ENCODE measurements at places on chromosomes 2 and 18.

- DNase-seq = no peak
Measured at GRCh38 chr2:26582890-26583289, 58.3 kb downstream of the CIB4 start.

DNA sequence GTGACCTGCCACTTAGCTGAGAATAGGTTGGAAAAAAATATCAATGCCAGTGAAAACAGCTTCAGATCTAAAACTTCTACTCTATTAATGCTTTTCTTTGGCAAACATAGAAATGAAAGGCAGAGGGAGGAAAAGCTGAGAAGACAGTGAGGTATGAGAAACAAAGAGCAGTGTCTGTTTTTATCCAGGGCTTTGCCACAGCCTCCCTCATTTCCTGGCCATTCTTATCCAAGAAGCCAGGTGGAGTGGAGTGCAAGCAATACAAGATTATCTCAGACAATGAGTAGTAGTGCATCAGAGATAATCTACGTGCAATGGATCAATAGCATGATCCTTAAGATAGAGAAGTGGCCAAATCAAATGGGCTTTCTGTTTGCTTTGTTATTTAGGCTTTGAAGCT, 808.7 kb upstream of the PIK3C3 start:
- no peak for DNase-seq

DNA sequence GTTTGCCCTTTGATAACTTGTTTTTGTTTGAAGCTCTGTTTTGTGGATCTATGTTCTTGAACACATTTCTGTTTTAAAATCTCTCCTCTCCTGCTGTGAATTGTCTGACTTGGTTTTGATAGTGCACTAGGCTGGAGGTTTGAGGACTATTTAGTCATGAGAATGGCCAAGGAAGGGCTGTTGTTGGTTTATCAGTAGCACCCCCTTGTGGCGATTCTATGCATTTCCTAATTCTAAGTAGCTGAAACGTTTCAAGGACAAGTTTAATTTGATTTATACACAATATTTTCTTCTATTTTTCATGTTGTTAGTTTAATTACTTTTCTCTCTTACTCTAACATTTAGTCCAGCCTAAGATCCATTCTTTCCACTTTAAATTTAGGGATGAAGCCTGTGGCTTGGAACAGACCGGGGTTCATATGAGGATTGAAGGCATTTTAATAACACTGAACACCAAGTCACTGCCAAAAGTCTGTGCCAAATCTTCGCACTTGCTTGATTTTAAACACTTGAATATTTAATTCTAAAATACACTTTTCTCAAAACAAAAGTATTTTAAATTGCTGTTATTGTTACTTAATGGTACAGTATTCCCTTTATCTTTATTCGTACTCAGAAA, 166.0 kb downstream of the SOCS6 start:
- DNase-seq = peak; percentile 33

GRCh38 chr18:1999387-1999786, 571.9 kb downstream of the METTL4 start:
- DNase-seq = no peak

- DNase-seq = no peak
Measured at GRCh38 chr2:40740419-40740818, 288.5 kb upstream of the SLC8A1 start.

DNA sequence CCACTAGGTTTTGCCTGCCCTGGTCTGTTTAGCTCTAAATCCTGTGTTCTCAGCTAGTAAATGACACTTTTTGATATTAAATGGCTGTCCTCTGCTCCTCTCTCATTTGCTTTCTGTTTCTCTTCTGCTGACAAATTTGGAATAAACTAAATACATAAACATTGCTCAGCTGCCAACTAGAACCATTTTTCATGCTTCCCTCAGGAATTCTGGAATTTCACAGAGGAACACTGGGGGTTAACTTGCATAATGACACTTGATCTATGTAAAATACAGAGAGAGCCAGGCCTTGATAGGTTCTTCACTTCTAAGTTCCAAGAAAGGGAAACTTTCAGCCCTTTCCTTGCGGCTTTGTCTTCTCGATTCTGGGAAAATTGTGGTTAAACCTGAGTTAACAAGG, 450.6 kb upstream of the ST6GAL2 start:
- DNase-seq = no peak

DNA sequence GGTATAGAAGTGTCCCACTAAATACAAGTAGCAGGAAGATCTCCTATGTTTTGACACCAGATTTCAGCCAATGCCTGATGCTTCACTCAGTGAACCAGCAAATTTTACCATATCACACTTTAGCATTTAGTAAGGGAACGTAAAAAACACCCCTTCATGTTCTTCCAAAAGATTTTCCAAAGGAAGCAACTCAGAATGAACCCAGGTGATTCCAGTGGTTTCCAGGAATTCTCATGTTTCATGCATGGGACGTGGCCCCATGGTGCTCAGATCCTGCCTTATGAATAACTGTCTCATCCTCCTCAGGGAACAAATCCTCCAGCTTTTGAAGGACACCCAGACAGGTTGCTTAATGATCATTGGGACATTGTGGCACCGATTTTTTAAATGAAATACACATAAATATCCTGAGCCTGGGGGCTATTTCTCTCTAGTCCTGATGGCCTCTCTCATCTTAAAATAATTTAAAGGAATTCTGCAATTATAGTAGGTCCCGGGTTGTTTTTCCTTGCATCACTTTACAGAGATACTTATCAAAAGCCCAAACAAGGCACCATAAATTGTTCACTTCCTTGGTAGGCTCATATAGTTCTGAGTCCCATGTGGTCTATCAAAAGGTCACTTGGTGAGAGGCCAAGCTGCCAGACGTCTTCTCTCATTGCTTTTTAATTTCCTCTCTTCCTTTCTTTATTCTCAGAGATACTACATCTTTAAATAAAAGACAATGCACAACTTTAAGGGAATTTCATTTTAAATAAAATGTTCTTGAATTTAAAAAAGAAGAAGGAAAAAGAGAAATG, 261.0 kb downstream of the ZNF516 start:
- DNase-seq = no peak

DNA sequence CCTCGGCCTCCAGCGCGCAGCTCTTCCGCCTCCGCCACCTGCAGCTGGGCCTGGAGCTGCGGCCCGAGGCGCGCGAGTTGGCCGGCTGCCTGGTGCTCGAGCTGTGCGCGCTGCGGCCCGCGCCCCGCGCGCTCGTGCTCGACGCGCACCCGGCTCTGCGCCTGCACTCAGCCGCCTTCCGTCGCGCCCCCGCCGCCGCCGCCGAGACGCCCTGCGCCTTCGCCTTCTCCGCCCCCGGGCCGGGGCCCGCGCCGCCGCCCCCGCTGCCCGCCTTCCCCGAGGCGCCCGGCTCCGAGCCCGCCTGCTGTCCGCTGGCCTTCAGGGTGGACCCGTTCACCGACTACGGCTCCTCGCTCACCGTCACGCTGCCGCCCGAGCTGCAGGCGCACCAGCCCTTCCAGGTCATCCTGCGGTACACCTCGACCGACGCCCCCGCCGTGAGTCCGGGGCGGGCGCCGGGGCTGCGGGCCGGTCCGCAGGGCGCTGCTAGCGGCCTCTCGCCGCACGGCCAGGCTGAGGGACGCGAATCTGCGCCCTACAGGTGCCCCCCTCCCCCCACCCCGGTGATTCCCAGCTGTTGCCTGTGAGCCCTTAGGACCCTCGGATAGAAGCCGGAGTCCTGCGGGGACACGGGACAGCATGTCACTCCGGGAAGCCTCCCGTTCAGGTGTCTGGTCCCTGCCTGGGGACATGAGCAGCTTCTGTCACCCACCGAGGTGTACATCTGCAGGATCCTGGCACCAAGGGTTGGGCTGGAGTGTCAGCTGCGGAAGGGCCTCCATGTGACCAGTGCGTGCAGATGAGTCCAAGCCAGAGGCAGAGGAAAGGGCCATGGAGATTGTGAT, 616 bp downstream of the RNPEPL1 start:
- peak; percentile 79 for DNase-seq

- no peak for DNase-seq
Measured at GRCh38 chr2:202847693-202848524, 23.7 kb downstream of the ICA1L start.

DNA sequence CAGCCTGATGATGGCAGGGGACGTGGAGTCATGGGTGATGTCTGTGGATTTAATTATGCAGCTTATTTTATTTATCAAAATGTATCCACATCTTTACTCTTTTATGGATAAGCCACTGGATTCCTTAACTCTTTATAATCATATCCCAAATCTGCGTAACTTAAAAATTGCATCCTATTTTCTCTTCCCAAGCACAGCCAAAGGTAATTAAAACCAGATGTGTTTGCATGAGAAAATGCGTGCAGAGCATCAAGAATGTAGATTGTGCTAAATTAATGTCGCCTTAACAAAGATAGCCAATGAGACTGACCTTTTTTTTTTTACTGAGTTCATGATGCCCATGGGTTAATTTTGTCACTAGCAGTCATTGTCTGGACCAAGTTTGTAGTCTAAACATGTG, 10.0 kb downstream of the SH3RF3 start:
- DNase-seq = no peak

- DNase-seq = no peak
Measured at GRCh38 chr2:200050921-200051610, 95.7 kb downstream of the MAIP1 start.

GRCh38 chr2:46266134-46266533, 31.1 kb upstream of the EPAS1 start:
- DNase-seq = no peak

- DNase-seq = no peak
Measured at GRCh38 chr18:68608851-68609490, 105.9 kb downstream of the TMX3 start.

DNA sequence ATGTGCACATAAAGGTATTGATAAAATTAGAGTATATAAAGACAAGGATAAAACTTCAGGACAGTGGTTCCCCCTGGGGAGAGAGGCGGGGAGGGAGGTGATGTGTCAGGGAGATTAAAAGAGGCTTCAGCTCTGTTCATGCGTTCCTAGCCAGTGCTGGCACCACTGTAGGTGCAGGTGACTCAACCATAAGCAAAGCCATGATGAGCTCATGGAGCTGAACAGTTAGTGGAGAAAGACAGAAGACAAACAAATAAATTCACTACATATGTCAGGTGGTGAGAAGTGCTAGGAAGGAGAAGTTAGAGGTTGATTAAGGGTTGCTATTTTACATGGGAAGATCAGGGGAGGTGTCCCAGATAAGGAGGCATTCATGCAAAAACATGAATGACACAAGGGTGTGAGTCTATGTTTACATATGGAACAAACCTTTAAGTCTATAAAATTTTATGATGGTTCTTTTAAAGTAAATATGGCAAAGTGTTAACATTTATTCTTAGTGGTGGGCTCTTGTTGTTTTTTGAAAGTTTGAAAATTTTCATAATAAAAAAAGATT, 136.0 kb downstream of the ANKRD44 start:
- DNase-seq = no peak

DNA sequence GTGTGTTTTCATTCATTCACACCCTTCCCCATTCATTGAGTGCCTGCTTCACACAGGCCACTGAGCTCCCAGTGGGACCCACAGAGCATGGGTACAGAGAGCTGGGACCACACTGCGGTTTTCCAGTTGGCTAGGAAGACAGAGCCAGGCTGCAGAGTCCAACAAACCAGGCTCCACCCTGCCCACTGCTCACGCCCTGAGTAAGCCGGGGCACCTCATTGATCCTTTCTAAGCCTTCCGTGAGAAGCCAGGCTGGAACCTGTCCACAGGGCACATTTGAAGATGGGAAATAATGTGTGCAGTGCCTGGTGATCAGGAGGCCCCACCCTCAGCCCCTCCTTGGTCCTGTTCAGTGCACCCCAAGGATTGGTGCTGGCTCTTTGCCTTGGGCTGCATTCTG, 13.5 kb downstream of the KCNIP3 start:
- no peak for DNase-seq

DNA sequence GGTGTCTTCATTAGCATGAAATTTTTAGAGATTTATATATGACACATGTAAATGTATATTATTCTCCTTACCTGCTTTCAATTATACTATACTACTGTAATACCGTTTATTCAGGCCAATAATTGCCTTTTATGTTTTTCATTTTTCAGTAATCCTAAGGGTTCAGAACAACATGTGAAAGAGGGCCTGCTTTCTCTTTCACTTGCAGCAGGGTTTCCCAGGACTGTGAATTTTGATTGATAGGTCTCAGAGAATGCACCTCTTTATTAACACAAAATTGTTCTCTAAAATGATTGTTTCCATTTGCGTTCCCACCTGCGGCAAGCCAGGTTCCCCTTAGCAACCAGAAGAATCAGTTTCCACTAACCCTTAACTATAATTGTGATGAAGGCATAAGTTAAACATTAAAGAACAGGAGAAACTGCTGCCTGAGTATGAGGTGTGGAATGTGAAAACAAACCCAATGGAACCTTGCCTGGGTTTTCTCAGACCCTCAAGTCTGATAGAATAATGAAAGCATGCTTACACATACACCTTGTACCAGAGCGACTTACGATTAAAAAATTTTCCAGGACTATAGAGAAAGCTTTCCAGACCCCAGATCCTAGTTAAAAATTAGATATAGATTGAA, 1591.2 kb upstream of the LRRTM1 start:
- no peak for DNase-seq

DNA sequence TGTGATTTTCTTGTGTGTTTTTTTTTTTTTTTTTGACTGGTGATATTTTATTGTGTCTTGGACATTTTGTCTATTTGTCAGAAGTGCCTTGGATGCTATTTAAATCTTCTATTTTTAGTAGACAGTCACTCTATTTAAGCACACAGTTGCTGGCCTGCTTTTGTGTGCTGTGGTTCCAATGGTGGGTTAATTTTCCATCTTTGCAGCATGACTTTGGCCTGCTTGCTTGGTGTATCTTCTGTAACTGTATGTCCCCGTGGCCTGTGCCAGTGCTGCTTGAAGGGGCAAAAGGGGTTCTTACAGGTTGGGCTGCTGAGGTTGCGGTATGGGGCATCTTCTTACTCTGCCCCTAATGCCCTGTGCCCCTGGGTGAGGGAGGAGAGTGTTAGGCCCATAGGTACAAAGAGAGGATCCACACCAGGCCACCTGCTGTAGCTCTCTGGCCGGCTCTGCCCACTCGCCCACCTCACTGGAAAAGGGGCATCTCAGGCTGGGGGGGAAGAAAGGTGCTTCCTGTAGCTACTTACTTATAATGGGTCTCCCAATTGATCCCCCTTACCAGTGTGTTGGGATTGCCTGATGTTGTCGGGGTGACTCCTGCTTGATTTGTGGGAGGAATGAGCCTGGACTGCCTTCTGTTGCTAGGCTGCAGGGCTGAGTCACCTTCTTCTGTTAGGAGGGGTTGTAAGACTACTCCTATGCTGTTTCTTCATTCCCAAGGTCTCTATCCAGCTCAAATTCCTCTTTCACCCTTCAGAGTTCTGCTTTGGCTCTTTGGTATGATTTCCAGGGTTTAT, 490.0 kb upstream of the HS6ST1 start:
- no peak for DNase-seq

Measured in hematopoietic multipotent progenitor cell treated with erythropoietin and hydrocortisone succinate and interleukin-3 and kit ligand, for 15 days (in vitro differentiated cells).